ENCODE measurements at places on chromosomes 3 and 15.

- no peak for DNase-seq
Observed at GRCh38 chr3:177230641-177231040, 33.4 kb upstream of the TBL1XR1 start.

- no peak for DNase-seq
Observed at GRCh38 chr15:97791824-97792792, 168.4 kb upstream of the ARRDC4 start.

DNA sequence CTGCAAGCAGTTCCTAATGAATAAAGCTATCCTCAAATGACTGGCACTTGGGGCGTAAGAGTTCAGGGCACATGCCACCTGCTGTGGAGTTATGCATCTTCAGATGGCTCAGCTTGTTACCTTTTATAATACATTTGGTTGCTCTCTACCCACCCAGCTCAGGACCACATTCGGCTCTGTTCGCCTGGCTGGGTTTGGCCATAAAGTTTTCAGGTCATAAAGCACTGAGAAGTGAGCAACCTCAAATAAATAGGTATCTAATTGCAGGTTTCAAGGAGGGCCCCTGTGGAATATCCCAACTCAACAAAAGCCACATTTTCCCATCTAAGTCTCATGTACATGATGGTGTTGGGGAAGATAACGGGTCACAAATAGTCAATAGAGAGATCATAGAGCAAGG lies 727.3 kb downstream of the GRM7 start:
- DNase-seq: no peak

DNA sequence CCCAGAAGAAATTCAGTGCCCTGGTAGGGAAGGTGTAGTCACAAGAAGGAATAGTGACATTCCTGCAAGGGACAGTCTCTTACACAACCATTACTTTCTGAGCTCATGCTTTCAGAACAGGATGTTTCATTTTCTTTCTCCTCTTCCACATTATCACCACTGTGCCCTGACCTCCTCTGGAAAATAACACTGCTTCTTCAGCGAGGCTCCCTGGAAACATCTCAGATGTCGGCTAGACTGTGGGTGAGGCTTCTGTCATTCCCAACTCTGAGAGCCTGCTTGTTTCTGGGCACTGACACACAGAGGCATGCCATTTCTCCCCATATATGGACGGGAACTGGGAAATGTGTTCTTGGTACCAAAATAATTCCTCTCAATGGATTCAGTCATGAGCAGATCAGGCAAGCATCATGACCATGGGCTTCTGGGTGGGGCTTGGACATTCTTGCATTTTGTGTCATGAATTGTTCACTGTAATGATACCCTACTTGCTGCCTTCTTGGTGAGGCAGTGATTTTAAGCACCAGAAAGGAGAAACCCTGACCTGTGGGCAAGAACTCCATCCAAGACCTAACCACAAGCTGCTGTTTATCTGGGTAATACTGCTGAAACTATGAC lies 14.3 kb upstream of the TNFAIP8L3 start:
- DNase-seq: peak; percentile 98

DNA sequence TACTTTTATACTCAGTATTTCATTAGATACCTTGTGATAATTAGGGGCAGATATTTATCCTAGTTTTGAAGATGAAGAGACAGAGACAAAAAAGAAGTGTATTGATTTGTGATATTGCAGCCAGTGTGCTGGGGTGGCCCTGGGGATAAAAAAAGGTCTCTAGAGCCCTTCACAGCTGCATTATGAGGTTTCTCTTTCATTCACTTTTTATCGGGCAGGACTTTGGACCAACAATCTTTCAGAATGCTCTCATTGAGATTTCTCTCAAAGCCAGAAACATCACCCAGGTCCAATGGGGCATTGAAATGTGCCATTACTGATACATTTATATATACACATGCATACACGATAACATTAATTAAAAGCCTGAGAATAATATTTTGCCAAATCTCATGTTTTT lies 20.5 kb upstream of the SELENOT start:
- DNase-seq: no peak

GRCh38 chr3:186035277-186035676 lies 73.6 kb downstream of the ETV5 start:
- no peak for DNase-seq

DNA sequence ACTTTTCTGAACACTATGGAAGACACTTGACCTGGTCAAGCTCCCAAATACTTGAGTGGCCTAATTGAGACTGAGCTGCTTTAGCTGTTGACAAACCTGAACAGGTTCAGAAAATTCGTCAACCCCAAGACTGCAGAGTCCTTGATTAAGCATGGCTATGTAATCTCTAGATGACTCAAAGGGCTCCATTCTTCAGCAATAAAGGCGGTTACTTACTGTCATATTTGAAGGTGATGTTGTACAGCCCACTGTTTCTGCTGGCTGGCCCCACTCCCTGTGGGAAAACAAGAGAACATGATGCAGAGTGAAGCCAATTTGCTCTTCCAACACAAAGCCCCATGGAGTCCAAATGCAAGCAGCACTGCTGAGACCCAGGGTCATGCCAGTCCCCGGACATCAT lies 45.1 kb downstream of the IL17RD start:
- peak; percentile 15 for DNase-seq

DNA sequence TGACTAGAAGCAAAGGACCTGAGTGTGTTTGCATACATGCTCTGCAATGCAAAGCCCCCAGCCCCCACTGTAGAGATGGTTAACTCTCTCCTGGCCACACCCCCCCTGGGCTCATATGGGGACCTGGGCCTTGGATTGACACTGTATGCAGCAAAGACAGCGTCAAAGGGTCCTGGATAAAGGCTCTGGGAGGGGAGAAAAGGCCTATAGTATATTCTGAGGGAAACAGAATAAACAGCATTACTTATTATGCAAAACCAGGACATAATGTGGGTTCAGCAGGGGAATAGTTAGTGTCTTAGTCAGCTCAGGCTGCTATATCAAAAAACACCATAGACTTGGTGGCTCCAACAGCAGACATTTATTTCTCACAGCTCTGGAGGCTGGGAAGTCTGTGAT lies 158.7 kb downstream of the APBA2 start:
- no peak for DNase-seq

DNA sequence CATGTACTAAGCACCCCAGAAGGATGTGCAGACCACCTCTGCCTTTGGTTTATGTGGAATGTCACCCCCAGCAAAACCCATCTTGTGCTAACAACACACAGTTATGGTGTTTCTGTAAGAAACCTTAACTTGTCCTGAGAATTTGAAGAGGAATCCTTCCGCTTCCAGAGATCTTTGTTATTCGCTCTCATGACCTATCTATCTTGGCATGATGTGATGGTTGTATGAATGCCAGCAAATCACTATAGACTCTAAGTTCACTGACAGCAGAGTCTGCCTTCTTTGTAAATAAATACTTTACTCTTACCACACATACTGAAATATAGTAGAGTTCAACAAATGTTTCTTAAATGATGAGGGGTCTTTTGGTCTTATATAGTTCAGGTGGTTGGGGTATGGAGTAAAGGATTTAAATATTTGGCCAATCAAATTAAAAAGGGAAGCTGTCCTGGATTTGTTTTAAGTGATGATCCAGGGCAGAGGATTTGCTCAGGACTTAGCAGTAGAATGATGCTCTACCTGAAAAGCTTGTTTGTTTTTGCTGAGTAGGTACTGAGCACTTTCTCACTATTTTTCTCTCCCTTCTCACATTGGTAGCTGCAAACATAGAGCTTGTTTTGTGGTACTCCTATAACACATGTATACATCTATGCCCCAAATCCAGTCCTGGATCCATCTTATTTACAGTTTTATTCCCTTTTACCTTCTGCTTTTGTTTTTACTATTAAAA lies 27.9 kb upstream of the RTP1 start:
- DNase-seq: no peak

GRCh38 chr3:63864965-63865327 lies 1.3 kb downstream of the ATXN7 start:
- no peak for DNase-seq

DNA sequence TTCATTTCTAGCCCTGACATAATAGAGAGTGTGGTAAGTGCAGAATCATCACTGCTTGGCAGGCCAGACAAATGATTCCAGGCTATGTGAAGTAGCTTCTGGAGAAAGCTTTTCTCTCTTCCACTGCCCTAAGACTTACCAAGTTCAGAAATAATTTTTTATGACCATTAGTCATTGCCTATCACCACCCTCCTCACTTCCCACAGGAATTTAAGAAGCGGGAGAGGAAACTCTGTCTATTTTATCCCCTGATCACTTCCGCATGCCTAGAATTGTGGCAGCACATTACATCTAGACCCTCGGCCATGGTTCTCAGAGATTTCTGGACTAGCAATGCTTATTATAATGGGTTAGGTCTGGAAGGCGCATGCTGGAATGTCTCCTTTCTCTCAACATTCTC lies 397.8 kb upstream of the NR2F2 start:
- peak; percentile 71 for DNase-seq

DNA sequence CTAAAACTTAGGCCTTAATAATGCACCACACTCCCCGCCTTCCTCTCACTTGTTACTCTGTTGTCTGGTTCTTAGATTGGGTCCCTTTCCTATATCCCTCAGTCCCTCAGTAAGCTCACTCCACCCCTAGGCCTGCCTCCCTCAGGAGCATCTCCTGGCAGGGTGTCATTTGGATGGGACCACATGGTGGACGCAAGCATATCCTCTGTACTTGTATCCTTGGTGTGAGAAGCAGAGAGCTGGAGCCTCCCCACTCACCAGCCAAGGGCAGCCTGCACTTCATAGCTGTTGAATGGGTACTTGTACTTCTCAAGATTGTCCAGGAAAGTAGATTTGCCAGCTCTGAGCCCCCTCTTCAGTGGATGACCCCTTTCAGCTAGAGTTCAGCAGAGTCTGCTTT lies 11.6 kb downstream of the SEC61A1 start:
- no peak for DNase-seq

DNA sequence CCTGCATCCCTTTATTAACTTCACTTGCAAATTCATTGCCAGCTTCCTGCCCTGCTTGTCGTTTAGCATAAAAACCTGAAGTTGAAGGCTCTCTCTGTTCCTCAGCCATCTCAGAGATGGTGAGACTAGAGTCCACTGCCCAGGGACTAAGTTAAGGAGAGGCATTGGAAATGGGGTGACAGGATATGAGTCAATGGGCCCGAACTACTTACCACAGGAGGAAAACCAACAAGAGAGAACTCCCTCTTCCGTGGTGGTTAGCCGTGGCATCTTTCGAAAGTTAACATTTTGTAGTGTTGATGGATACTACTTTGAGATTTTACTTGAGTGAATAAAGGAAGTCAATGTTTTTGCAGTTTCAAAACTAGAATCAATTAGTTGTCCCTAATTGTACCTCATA lies 65.3 kb downstream of the LRTM1 start:
- DNase-seq: peak; percentile 37

GRCh38 chr3:153293265-153293664 lies 131.2 kb downstream of the RAP2B start:
- DNase-seq: peak; percentile 57

- DNase-seq: peak; percentile 28
Observed at GRCh38 chr3:143119974-143120715, 574 bp downstream of the CHST2 start.

- peak; percentile 43 for DNase-seq
Observed at GRCh38 chr3:114179575-114179974, 723 bp upstream of the DRD3 start.

DNA sequence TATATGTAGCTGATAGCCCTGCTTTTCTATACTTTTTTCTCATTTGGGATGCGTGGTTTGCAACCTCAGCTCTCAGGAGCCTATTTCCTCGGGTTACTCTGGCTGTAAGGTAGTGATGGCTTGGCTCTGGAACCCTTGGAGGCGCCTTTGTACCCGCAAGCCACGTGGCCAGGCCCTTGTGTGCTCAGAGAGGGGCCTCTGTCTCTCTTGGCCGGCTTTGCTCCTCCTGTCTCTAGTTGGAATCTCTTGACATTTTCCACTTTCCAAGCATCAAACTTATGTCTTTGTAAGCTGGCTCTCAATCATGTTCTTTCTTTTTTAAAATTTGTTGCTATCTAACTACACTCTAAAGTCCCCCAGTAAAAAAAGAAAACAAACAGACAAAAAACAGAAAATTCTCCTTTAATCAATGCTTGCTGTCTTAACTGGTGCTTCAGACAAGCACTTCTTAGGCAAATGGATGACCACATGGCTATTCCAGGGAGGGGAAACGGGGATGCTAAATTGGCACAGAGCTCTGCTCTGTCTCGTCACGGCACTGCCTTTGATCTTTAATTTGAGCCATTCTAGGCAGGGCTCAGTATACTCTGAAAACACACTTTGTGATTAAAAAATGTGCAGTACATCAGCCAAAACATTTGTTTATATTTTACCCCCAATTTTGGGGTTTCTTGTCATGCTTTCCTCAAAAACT lies 180.4 kb upstream of the NR2E3 start:
- DNase-seq: no peak

DNA sequence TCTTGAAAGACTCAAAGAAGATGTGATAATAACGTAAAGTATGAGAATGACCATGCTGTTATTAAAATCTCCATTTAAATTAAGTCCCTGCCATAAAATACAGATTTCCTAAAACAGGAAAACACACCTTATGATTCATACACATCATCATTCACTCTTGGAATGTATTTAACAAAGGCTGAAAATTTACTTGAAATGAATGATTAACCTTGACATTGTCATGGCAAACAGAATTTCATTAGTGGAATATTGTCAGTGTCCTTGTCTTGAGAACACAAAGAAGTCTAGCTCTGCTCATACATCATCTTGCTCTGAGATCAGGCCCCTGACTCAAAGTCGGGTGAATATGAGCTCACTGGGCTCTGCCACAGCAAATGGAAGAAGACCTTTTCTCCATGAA lies 313.9 kb downstream of the FGF12 start:
- DNase-seq: no peak

GRCh38 chr3:124592658-124593441 lies 137.4 kb upstream of the UMPS start:
- no peak for DNase-seq

GRCh38 chr3:70726096-70726938 lies 413.9 kb upstream of the MDFIC2 start:
- DNase-seq: no peak

DNA sequence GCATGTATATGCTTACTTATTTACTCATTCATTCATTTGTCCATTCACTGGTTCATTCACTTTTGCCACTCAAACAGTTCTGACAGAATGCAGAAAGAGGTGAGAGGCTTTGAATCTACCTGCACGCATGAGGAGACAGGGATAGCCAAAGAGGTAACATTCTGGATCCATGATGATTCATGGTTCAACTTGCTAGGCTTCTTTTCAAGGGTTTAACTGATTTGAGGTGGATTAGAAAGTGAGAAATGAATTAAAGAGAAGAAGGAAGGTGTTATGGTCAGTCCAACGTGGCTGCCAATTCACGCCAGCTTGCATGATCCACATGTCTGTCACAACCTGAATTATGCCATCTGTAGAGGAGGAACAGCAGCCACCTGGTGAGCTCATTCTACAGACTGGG lies 260.6 kb downstream of the ARRDC4 start:
- no peak for DNase-seq

- peak; percentile 36 for DNase-seq
Observed at GRCh38 chr3:104388619-104389018, 978.1 kb upstream of the ALCAM start.

- DNase-seq: no peak
Observed at GRCh38 chr3:4738737-4739274, 240.4 kb upstream of the BHLHE40 start.
